Activated CD8-positive, alpha-beta memory T cell treated with anti-CD3 and anti-CD28 coated beads, Interleukin-2, amount 10 ng/mL, durations not matched to agents 7 days and 5 days (primary cell): ENCODE measurements at places on chromosomes 3 and 15.

DNA sequence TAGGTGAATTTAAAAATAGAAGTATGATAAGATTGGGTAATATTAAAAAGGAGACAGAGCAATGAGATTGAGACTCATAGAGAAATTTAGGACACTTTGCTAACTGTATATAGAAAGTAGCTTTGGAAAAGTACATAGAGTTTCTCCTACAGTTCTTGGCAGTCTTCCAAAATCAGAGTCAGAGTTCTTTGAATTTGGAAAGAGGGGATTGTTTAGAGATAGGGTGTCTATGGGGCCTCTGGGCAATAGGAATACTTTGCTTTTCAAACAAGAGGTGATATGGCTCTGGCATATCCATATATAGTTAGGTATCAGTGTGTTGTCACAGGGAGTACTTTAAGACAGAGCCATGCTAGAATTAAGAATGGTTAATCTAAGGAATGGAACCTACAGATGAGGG is 477.1 kb upstream of the KCNMB2 start:
- no peak for DNase-seq

- no peak for DNase-seq
These were observed 65.8 kb downstream of the TPRG1 start for GRCh38 chr3:189237526-189237925.

- no peak for DNase-seq
These were observed 201.8 kb downstream of the GRM7 start for GRCh38 chr3:7062714-7063113.

DNA sequence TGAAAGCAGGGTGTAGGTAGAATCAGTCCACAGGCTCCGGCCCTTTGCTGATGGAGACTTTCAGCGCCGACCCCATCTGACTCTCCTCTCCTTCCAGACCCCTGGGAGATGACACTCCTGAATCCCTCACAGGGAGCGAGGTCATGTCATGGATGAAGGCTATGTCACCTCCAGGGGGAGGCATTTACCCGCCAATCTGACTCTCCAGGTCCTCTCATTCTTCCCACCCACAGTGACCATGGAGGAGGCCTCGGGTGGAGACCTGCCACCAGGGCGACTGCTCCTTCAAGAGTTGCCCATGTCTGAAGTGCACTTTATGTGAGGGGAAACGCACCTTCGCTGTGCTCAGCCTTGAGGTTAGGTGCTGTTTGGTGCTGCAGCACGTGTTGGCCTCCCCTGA is 112.7 kb downstream of the KLF13 start:
- peak; percentile 71 for DNase-seq

DNA sequence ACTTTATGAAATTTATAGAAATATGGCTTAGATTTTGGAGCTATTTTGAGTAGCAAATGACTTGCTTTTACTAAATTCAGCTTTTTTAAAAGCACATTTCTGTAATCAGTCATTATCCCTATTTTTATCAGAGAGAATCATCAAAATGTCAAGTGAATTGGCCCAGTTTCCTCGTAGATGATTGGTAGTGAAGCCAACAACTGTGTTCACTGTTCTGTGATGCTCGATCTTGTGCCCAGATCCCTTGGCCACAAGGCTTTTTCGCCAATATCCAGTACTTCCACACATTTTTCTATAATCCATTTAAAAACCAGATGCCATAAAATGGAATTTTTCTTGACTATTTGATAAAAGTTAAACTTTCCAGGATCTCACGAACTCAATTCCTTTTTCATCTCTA is 336.5 kb downstream of the ZNF385D start:
- no peak for DNase-seq

DNA sequence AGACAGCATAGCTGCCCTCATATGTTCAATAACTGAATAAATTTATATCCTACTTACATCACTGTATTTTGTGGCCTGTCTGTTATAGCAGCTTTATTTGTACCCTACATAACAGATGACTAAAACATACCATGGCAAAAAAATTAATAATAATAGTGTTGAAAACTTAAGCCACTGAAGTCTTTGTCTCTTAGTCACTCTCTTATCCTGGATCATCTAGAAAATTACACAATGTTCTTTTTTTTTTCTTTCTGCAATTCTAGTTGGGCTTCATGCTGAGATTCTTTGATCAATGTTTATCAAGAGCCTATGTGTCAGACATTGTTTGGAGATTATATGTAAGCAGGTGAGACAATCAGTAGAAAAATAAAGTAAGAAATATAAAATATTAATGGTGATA is 519.3 kb upstream of the ARPP21 start:
- DNase-seq = no peak

- peak; percentile 41 for DNase-seq
These were observed 11.6 kb downstream of the CCNL1 start for GRCh38 chr3:157148196-157148889.

DNA sequence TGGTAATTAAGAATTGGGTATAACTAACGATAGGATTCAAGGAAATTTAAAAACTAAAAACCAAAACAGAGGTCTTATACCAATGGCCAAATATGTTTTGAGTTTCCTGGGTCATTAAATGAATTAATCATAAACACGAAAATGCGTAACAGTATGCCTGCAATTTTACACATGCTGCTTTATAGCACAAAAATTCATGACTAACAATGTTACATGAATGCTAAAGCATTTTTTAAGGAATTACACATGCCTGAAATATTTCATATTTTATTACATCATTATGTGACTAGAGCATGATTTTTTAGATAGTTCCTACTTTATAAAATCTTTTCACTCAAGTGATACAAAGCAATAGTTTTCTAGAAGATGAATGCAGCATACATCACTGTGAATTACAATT is 74.7 kb downstream of the ZNF148 start:
- DNase-seq = no peak

DNA sequence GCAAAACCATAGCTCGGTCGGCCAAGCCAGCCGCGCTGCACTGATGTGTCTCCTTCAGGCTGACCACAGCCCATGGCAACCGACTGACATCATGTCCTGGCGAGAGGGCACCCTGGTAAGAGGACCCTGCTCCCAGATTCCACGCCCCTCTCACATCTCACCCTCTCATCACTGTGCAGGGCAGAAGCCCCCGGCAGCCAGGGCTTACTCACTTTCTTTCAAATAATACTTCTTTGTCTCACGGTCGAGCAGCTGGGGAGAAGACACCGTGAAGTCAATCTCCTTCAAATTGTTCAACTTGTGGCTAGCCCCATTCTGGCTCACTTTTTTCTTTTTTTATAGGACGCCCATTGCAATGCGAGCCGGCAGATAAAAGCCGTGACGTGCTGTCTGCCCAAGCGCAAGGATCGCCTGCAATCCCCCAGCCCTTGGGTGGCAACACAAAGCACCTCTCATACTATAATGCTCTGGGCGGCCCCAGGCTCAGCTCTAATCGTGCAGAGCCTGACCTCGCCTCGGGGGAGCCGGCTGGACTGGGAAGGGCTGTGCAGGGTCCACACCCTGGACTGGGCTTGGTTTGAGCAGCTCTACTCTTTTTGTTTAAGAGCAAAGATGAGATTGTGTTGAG is 33.6 kb downstream of the VGLL4 start:
- DNase-seq = no peak

- DNase-seq = no peak
These were observed 200.3 kb upstream of the IL12A start for GRCh38 chr3:159788291-159788690.

DNA sequence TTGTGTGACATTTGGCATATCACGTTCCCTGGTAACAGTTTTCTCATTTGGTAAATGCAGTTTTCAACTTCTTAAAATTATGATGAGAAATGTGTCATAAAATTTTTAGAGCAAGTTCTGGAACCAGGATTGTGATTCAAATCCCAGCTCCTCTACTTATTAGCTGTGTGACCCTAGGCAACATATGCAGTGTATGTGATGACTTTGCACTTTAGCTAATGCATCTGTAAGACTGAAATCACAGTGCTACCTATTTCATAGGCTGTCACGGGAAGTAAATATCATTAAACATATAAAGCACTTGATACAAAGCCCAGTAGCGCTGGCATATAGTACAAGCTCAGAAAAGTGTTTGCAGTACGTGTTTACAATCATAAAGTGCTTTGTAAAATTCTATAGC is 419.4 kb downstream of the GRM7 start:
- DNase-seq = no peak

DNA sequence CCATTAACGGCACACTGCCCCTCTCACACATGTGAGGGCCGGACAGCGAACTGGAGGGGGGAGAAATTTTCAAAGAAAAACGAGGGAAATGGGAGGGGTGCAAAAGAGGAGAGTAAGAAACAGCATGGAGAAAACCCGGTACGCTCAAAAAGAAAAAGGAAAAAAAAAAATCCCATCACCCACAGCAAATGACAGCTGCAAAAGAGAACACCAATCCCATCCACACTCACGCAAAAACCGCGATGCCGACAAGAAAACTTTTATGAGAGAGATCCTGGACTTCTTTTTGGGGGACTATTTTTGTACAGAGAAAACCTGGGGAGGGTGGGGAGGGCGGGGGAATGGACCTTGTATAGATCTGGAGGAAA is 1.5 kb downstream of the SOX2 start:
- no peak for DNase-seq

DNA sequence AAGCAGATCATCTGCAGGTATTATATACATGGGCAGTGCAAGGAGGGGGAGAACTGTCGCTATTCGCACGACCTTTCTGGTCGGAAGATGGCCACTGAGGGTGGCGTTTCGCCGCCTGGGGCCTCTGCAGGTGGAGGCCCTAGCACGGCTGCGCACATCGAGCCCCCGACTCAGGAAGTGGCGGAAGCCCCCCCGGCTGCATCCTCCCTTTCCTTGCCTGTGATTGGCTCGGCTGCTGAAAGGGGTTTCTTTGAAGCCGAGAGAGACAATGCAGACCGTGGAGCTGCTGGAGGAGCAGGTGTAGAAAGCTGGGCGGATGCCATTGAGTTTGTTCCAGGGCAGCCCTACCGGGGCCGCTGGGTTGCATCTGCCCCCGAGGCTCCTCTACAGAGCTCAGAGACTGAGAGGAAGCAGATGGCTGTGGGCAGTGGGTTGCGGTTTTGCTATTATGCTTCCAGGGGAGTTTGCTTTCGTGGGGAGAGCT is 639 bp downstream of the MKRN3 start:
- DNase-seq = peak; percentile 41

- DNase-seq = no peak
These were observed 103.1 kb downstream of the LRIG1 start for GRCh38 chr3:66397745-66398144.

- no peak for DNase-seq
These were observed 9.5 kb upstream of the ADAMTSL3 start for GRCh38 chr15:83644439-83644838.

DNA sequence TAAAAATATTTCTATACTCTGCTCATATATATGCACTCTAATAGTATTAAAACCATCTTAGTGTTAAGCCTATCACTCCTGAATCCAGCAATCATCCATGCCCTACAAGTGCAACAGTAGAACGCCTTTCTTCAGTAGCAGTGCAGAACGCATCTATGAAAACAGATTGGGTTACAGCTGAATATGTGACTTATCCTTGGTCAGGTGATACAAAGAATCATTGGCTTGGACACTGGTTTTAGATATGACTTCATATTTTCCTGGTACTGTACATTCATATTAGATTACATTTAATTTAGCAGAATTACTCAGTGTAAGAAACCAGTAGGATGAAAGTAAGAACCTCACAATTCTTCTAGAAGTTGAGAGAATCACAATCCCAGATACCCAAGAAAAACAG is 43.3 kb downstream of the ZNF106 start:
- no peak for DNase-seq

- no peak for DNase-seq
These were observed 30.4 kb upstream of the WWTR1 start for GRCh38 chr3:149688122-149688757.

- DNase-seq = no peak
These were observed 11.3 kb downstream of the CGNL1 start for GRCh38 chr15:57387564-57388076.

DNA sequence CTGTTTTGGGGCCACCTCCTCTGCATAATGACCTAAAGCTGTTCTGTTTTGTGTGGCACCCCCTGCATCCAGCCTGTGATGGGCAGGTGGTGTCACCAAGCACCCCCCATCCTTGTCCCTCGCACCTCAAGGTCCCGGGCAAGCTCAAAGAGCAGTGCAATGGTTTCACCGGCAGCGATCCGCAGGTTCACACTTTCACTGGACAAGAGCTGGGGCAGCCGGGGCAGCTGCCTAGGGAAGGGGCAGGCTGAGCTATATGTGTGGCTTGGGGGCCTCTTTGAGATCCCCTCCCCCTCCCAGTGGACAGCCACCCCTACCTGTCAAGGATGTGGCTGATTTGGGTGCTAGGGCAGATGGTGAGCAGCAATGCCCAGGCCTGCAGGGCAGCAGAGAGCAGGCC is 3.1 kb downstream of the IFRD2 start:
- DNase-seq = no peak

GRCh38 chr3:61118830-61119229 is 132.4 kb downstream of the FHIT start:
- no peak for DNase-seq

DNA sequence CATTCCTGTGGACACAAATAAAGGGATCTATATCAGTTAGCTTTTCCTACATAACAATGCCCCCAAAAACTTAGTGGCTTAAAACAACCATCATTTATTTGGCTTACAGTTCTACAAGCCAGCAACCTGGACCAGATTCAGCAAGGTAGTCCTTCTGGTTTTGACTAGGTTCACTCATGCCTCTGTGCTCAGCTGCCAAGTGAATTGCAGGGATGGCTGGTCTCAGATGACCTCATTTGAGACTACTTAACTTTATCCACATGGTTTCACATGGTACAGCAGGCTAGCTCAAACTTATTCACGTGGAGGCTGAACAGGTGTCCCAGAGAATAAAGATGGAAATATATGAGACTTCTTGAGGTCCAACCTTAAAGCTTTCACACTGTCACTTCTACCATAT is 119.3 kb upstream of the BFSP2 start:
- DNase-seq = no peak

DNA sequence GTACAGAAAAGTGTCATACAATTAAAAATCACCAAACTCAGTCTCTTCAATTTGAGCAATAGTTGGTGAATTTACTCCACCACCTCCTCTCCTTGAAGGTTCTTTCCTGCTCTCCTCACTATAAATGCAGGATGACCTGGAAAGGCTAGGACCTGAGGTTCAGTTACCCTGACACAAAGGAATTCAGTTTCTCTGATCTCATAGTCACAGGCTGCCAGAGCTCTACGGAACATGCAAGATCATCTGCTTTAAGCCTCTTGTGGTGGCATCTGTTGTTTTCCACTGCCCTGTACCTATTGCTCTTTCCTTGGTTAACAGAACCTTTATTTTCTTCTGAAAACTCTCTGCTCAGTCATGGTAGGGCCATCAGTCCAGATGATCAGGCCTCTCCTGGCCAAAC is 4.9 kb upstream of the TP63 start:
- no peak for DNase-seq

DNA sequence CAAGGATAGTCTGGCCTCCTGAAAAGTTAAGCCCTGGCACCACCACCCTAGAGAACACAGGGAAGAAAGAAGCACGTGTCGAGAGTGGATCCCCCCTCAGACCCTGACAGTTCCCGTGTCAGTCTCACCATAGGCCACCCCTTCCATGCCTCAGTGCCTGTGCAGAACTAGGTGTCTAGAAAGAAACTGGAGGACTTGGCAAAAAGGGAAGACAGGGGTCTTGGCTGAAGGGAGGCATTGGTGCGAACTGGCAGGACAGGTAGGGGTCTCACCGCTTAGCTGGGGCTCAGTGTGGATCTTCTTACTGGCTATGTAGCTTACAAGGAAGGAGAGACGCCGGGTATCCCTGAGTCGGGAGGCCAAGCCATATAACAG is 518 bp downstream of the QARS1 start:
- no peak for DNase-seq

GRCh38 chr3:4904811-4905695 is 74.2 kb upstream of the BHLHE40 start:
- DNase-seq = no peak

GRCh38 chr3:124688581-124689454 is 41.4 kb upstream of the UMPS start:
- peak; percentile 81 for DNase-seq
